Activated CD8-positive, alpha-beta T cell treated with anti-CD3 and anti-CD28 coated beads for 36 hours (primary cell): ENCODE measurements at places on chromosomes 6 and 20. TPM values are rescaled to one million over a fixed set of nuclear protein-coding genes. Genes with fewer than 3 reads are reported as not detected.

DNA sequence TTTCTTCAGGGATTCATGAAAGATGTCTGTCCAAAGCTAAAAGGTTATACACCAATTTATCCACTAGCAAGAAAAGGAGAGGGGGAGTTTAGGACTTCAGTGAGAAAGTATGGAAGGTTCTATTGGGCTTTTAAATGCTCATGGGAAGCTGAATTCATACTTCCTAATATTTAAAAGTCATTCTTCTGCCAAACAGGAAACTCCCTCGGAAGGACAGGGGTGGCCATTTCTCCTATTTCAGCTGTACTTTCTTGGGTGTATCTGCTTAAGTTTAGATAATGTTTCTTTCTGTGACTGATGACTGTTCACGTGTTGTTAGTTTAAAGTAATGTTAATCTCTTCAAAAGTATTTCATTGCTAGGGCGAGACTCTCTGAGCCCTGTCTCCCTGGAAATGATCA is 80.5 kb upstream of the IFNGR1 start:
- no peak for DNase-seq

DNA sequence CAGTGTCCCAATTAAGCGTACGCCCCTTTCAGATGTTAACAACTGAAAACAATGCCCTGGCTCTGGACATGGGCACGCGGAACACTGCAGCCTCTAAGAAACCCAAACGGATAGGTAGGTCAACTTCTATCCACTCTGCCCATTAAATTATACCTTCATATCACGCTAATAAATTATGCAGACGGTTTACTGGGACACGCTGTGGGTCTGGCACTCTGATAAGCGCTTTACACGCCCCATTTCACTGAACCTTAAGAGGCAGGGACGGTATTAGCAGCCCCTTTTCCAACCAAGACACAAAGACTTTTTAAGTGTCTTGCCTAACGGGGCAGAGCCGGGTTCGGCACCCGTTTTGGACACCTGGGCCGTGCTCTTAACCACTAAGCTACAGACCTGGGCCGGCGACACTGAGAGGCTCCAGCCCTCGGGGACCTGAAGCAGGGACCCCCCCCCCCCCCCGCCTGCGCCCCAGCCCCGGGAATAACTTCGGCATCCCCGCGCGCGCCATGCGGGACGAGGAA is 744 bp downstream of the STAU1 start:
- DNase-seq, result peak; percentile 47

DNA sequence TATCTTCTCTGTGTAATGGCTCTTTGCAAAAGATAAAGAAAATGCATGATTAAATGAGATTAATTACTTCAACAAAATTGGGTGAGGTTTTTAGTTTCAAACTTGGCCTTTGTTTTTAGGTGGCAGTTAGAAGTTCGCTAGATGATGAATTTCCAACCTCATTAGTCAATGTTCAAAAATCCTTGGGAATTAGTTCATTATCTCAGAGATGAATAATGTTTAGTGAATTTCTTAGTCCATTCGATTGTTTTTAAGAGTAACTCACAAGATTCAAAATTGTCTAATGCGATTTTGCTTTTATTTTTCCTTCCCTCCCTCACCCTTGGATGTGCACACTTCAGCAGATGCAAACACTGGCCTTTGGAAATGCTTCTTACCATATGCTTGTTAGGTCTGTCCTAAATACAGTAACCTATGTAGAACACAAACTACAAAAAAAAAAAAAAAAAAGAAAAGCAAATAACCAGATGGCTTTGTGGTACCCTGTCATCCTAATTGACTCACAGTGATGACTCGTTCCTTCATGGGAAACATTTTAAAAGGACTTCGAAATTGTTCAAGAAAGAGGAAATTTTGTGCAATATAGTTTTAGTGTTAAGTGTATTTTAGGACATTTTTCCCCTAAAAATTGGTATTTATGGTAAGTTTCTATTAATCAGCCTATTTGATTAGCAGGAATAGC is 66.7 kb downstream of the FAM229B start:
- DNase-seq, result no peak

DNA sequence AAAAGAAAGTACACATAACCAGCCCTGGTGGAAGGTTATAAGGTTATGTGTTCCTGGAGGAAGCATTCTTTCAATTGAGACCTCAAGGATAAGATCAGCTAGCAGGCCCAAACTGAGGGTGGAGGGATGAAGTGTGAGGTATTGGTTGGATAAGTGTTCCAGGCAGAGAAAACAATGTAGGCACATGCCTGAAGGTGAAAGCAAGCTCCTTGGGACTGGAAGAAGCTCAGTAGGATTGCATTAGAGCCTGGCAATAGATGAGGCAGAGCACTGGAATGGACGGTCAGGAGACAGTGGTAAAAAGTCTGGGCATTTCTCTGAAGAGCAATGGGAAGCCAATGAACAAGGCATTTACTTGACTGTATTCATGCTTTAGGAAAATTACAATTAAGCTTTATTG is 89.9 kb upstream of the SHLD1 start:
- no peak for DNase-seq

GRCh38 chr6:127365874-127366273 is 22.5 kb upstream of the ECHDC1 start:
- no peak for DNase-seq

DNA sequence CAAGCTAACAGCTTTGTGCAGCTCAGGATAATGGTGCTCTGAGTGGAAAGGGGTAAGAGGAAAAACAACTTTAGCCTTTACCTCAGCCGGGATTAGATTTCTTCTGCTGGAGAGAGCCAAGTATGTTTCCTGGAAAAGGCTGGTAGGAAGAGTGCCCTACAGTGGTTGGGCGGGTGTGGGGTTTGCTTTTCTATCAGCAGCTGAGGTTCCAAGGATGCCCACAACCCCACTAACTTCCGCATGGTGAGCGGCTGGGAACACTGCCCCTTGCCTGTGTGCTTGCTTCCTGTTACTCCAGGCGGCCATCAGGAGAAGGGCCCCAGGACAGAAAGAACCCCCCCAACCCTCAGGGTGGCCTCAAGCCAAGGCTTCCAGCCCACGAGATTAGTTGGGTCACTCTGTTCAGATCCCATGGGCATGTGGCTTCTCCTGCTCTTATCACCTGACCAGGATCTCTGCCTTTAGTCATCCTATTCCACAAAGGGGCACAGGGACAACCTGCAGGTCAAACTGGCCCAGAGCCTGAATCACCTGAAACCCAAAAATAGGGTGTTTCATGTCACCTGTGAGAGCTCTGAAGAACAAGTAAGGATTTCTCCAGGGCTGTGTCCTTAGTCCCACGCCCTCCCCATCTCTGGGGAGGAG is 10.5 kb downstream of the MRPS18A start:
- no peak for DNase-seq

DNA sequence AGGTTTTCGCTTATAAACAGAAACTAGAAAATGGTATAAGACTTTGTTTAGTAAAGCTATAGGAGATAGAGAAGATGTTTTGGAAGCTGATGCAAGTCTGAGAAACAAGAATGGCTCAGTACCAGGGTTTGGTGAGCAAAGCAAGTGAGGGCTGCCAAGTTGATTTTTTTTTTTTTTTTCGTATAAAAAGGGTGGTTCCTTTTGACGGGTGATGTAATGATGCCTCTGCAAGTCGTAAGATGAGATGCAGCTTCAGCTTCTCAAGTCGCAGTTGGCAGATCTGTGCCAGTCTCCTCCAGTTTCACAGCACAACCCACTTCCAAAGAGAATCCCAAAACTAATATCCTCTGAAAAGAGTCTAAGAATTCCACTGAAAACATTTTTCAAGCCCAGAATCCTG is 252.8 kb upstream of the CDH4 start:
- DNase-seq, result no peak

GRCh38 chr6:44740566-44741120 is 353.1 kb downstream of the CDC5L start:
- no peak for DNase-seq

DNA sequence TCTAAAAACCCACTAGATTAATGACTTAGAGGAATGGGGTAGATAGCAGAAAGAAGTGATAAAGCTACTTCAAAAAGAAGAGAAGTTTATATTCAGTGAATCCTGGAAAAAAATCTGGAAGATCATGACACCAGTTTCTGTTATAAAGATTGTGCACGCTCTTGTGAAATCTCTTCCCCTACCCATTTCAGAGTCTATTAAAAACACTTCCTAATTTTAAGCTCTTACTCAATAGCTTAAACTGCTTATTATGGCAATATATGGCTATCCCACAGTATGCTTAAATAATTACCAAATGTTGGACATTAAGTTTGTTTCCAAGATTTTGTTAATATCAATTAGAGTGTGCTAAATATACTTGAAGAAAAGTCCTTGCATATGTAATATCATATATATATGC is 585.3 kb upstream of the MAN1A1 start:
- DNase-seq, result no peak

DNA sequence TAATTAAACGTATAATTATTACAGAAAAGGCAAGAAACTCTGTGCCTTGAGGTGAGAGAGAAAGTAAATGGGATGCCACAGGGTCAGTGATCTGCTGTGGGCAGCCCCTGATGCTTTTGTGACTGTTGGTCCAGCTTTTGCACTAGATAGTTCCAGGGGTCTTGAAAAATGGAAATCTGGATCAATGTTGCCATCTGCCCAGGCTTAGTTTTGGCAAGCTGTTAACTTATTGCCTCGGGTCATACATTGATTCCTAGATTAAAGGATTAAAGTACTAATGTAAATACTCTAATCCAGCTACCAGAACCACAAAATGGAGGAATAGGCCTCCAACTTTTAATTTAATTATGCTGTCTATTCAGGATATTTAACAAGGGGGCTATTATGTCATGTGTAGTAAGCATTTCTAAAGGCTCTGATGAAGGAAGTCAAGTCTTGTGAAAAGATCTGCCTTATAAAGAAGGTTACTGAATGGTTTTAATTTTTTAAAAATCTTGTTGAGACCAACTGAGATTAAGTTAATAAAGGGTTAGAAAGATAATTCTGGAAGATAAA is 376.0 kb upstream of the HS3ST5 start:
- no peak for DNase-seq

- peak; percentile 26 for DNase-seq
Measured at GRCh38 chr20:17860301-17861197, 108.0 kb downstream of the SNX5 start.

DNA sequence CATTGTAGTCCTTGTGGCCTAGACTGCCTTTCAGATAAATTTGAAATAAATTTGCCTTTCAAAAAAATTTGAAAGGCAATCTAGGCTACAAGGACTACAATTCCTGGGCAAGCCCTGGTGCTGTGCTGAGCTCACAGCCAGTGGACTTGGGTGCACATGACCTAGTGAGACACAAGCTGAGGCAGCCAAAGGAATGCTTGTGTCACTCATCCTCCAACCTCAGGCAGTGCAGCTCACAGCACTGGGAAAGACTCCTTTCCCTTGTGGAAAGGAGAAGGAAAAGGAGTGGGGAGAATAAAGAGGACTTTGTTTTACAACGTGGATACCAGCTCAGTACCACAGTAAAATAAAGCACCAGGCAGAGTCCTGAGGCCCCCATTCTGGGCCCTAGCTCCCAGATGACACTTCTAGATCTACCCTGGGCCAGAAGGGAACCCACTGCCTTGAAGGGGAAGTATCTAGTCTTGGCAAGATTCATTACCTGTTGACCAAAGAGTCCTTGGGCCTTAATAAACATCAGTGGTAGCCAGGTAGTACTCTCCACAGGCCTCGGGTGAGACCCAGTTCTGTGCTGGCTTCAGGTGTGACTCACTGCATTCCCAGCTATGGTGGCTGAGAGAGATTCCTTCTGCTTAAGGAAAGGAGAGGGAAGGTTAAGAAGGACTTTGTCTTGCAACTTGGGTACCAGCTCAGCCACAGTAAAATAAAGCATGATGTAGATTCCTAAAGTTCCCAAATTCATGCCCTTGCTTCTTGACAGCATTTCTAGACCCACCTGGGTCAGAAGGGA is 659.7 kb upstream of the FLRT3 start:
- DNase-seq, result no peak

GRCh38 chr6:142304241-142304640 is 2.4 kb downstream of the ADGRG6 start:
- DNase-seq, result no peak

DNA sequence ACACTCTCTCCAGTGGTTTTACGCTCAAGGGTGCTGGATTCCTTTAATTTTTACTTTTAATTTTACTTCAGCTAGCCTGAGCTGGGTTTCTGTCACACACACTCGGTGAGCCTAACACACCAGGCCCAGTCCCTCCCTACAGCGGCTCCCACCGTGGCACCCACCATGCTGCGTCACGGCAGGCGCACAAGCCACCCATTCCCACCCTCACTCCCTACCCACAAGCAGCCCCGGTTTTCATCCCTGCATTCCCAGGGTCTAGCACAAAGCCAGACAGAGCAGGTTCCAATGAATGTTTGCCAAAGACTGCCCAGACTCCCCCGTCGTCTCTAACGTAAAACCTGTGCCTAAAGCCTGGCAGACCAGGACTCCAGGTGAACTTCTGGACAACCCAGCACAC is 50.3 kb downstream of the MYH7B start:
- DNase-seq, result no peak

DNA sequence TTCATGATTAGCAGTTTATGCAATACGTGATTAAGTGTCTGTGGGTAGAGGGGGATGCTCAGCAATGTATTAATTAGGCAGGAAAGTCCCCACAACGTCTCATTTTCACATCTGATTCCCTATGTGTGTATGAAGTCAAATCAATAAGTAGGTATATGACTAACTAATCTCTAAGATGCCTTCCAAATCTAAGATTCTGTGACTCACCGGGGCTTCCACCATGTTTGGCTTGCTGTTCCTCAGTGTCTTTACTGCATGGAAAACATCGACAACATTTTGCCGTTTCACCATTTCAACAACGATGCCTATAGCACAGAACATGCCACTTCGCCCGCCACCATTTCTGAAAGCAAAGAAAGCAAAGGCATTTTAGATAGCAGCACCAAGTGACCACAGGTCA is 72.0 kb upstream of the THEMIS start:
- DNase-seq, result peak; percentile 65

GRCh38 chr6:80544555-80544954 is 438.1 kb downstream of the BCKDHB start:
- DNase-seq, result no peak

GRCh38 chr20:46300281-46300680 is 8.0 kb downstream of the CDH22 start:
- no peak for DNase-seq

Gene GHRH
- total RNA-seq, result not detected

Gene MAD2L1BP
- total RNA-seq, result 29.0 TPM

Gene PSORS1C2
- not detected for total RNA-seq

Gene HCRTR2
- total RNA-seq, result not detected

Gene DDAH2
- total RNA-seq, result 6.3 TPM

Gene C6orf118
- not detected for total RNA-seq

Gene MYB
- total RNA-seq, result 50.9 TPM

Gene BEND3
- 5.8 TPM for total RNA-seq

Gene CD93
- total RNA-seq, result 0.11 TPM

Gene LRP11
- 1.9 TPM for total RNA-seq

Gene MOXD1
- total RNA-seq, result not detected
